ENCODE measurements at places on chromosomes 4 and X.

- no peak for DNase-seq
Observed at GRCh38 chr4:2830632-2831610, 12.7 kb upstream of the ADD1 start.

- peak; percentile 3 for DNase-seq
Observed at GRCh38 chr4:183959319-183960045, 54.4 kb downstream of the STOX2 start.

GRCh38 chrX:37786624-37787422 lies 7.0 kb downstream of the CYBB start:
- no peak for DNase-seq

- peak; percentile 44 for DNase-seq
Observed at GRCh38 chrX:137031517-137032340, 2.1 kb downstream of the GPR101 start.

GRCh38 chr4:140020457-140021361 lies 133.3 kb downstream of the MAML3 start:
- no peak for DNase-seq

DNA sequence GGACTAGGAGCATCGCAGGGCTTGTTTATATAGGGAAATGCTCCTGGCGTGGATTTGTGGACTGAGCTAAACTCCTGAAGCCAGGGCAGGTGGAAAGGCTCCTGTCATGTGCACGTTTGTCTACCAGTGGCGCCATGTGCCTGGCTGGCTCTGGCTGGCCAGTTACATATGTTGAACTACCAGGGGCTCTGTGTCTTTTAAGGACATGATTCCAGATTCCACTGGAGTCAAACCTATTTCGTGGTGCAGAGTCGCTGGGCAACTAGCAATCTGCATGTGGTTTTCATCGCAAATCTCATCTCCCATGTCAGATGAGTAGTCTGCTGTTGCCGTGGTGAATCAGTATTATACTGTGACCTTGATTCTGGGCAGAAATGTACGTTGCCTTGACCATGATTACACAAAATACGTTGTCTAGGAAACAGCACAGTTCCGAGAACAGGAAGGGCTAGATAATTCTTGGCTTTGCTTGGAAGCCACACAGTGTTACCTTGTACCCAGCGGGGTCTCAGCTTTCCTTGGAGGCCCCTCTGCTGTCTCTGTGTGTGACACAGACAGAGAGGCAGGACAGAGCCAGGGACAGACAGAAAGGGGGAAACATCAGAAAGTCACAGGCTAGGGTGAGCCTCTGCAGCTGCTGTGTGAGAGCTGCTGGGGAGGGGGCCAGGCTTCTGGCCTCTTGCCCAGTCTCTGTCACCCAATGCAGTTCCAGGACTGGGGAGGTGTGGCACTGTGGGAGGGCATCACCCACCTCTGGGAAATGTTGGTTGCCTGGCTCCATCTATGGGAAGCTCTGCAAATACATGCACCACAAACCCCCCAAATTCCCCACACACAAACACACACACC lies 19.2 kb downstream of the PNMA6E start:
- DNase-seq = peak; percentile 91

DNA sequence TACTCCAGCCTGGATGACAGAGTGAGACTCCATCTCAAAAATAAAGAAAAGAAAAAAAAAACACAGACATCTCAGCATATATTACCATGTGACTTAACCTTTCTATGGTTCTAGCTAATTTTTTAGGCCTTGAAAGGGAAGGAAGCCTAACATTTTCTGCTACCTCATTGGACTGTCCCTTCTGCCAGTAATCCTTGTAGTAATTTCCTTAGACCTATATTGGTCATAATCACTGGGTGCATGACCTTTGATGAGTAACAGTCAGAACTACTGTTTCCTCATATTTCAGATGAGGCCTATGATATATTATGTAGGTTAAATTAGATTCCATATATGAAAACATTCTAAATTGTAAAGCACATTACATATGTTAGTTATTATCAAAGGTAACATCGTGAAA lies 9.6 kb downstream of the XIAP start:
- peak; percentile 64 for DNase-seq

DNA sequence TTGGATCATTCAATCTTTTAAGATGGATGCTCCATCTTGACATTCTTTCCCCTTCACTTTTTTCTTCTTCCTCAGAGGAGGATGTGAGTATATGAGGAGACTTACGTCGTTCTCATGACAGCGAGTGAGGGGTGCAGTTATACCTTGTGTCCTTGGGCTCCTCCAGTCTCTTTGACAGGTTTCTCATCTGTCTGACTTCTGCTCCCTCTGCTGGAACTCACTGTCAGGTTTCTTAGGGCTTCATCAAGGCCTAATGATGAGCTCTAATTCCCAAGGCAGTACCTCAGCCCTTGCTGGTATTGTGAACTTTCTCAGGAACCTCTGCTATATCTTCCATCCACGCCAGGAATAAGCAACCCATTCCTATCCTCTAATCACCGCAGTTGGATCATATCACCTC lies 237.8 kb upstream of the ADGRL3 start:
- DNase-seq = no peak

DNA sequence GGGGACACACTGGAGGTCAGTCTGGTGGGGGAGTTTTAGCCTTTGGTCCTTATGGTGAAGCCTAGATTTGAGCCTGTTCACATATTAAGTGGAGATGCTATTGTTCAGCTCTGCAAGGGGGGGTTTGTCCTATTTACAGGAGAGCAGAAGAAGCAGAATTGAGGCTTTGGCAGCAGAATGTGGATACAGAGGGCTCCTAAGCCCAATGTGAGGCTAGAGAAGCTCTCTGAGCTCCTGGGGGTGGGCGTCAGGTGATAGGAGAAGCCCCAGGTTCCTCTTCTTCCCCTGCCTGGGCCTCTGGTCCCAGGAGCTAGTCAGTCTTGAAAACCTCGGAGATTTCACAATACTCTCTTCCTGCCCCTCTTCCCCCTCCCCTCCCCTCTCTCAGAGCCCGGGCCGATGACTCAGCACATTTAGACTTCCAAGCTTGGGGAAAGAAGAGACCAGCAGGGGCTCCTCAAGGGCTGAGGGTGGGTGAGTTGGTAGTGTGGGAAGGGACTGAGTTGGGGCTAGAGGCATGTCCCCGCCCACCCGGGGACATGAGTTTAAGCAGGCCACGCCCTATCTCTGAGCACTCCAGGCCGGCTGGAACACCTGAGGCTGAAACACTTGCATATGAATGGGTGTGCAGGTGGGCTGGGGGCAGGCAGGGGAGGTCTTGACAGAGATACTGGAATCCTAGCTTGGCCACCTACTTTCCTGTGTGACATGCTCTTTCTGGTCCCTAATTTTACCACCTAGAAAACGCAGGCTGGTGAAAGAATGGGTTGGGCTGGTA lies 3.4 kb downstream of the TFE3 start:
- peak; percentile 94 for DNase-seq

DNA sequence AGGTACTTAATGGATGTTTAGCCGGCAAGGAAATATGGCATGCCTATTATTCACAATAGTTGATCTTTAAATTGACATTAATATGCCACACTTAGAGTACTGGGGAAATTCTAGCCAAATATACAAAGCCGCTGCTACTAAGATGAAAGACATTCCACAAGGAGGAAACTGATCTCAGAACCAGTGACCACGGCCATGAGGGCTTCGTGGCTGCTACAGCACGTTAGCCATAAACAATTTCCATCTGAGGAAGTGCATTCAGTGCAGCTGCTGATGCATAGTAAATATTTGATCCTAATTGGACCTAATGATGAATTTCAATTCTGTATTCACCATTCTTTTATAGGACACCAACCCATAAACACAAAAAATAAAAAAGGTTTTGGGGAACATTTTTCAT lies 59.1 kb downstream of the SORBS2 start:
- no peak for DNase-seq

- no peak for DNase-seq
Observed at GRCh38 chr4:137343221-137343620, 189.1 kb downstream of the PCDH18 start.

DNA sequence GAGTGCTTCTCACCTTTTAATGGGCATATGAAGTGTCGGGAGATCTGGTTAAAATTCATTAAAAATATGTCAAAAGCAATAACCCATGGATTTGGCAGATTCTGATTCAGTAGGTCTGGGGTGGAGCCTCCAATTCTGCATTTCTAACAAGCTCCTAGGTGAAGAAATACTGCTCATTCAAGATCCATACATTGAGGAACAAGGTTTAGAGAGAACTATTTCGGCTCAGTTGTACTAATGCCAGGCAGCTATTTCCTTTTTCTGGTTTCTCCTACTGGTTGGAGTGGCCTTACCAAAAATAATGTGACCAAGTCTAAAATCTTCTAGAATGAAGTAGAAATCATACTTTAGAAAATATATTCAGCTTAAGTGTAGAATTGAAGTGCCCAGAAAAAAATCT lies 117.5 kb downstream of the TSPAN7 start:
- DNase-seq = no peak

GRCh38 chr4:2078584-2078983 lies 19.5 kb downstream of the NAT8L start:
- no peak for DNase-seq

DNA sequence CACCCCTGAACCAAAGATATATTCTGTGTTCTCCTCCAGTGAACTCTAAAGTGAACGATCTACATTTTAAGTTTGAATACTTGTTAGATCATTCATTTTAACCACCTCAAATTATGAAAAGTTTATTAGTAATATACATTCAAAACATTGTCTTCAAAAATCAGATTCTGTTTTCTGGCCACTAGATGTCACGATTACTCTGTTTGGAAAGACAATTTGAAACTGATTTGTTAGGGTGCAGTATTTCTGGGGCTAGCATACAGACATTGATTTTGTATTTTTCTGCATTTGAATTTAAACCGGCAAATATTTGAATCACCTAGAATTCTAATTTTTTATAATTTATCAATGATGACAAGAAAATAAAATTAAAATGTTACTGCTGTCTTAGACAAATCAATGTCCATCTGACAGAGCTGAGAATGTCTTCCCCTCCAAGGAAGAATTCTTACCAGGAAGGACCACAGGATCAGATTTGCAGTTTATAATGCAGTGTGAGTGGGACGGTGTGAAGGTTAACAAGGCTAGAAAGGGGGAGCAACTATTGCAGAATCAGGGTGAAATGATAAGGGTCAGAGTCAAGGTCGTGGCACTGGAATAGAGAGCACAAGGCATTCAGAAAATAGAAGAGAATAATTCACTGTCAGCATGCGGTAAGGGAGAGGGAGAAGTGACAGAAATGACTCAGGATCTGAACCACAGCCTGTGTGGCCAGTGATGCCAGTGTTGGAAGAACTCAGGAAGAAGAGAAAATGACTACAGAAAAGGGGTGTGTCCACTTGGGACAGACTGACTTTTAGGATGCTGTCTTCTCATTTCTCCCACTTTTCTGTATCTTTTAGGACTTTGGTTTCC lies 91.6 kb downstream of the ANXA10 start:
- peak; percentile 51 for DNase-seq

DNA sequence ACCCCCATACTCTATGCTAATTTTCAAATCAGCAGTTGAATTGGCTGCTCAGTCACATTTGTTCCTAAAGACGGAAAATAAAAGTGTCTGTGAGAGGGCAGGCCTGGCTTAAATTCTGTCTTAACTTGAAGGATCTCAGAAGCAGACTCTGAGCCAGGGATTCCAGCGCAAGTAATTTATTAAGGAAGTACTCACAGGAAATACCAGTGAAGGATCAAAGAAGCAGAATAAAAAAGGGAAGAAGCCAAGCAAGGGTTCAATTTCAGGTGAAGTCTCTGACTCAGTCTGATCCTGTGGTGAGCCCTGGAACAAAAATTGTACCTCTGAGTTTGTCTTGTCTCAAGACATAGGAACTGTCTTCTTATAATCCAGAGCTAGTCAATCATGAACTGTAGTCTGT lies 52.2 kb downstream of the IL1RAPL1 start:
- no peak for DNase-seq

GRCh38 chr4:184309241-184310170 lies 91.8 kb upstream of the ENPP6 start:
- DNase-seq = no peak

GRCh38 chr4:5409237-5409636 lies 299.1 kb downstream of the EVC2 start:
- peak; percentile 5 for DNase-seq

- no peak for DNase-seq
Observed at GRCh38 chr4:35884714-35885480, 359.4 kb downstream of the ARAP2 start.

DNA sequence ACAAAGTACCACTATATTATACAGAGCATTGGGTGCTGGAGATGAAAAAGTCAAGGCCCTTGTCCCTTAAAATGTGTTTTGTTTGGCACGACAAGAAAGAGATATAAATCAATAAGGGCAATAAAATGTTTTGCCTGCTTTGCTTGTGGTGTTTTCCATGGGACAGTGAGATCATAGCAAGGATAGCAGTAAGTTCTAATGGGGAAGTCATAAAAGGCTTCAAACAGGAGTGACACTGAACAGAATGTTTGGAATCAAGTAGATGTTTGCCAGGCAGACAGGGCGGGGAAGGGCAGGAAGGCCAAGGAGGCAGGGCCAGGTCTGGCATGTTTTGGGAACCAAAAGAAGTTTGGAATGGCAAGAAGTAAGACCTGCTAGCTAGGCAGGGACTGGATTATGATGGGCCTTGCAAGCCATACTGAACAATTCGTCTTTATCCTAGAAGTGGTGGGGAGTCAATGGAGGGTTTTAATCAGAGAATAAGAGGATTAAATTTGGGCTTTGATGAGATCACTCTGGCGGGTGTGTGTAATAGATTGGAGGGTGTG lies 16.4 kb downstream of the FGF2 start:
- DNase-seq = no peak

GRCh38 chr4:74014332-74014731 lies 15.9 kb upstream of the CXCL5 start:
- DNase-seq = no peak

DNA sequence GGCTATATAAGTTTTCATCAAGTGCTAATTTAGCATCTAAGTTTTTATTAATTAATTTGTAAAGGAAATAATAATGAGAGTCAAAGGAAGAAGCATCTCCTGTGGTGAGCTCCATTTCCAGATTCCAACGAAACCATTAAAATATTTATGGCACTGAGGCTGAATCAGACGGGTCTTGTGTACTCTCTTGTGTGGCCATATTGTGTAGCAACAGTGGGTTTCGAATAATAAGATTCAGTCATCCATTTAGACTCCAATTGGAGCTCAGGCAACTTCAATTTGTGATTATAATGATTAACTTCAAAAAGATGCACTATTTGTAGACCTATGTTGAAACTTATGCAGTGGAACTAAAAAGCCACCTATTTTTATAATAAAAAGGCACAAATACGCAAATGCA lies 82.4 kb downstream of the SNCA start:
- DNase-seq = peak; percentile 48
